ENCODE measurements at places on chromosomes 2 and 18. TPM values are rescaled to one million over a fixed set of nuclear protein-coding genes. Genes with fewer than 3 reads are reported as not detected.
A peak's percentile ranks its signal among the peaks of the same experiment; 100 is the strongest.

The C2orf78 gene
- not detected for total RNA-seq

The ABCG5 gene
- not detected for total RNA-seq

The FBXO36 gene
- 7.7 TPM for total RNA-seq

The RESP18 gene
- not detected for total RNA-seq

The GALNT13 gene
- 0.36 TPM for total RNA-seq

The CNGA3 gene
- 0.29 TPM for total RNA-seq

The BCL2L11 gene
- 8.0 TPM for total RNA-seq

The DNAJC5G gene
- total RNA-seq: not detected

The DES gene
- 1.2 TPM for total RNA-seq

The ABHD1 gene
- total RNA-seq: under 0.01 TPM

The RSAD2 gene
- total RNA-seq: 0.72 TPM

- DNase-seq: no peak
These were observed 43.2 kb upstream of the MRPL33 start for GRCh38 chr2:27728081-27728858.

GRCh38 chr18:7584646-7585275 is 17.6 kb downstream of the PTPRM start:
- no peak for DNase-seq

- no peak for DNase-seq
These were observed 4.6 kb upstream of the ST8SIA3 start for GRCh38 chr18:57347784-57348183.

DNA sequence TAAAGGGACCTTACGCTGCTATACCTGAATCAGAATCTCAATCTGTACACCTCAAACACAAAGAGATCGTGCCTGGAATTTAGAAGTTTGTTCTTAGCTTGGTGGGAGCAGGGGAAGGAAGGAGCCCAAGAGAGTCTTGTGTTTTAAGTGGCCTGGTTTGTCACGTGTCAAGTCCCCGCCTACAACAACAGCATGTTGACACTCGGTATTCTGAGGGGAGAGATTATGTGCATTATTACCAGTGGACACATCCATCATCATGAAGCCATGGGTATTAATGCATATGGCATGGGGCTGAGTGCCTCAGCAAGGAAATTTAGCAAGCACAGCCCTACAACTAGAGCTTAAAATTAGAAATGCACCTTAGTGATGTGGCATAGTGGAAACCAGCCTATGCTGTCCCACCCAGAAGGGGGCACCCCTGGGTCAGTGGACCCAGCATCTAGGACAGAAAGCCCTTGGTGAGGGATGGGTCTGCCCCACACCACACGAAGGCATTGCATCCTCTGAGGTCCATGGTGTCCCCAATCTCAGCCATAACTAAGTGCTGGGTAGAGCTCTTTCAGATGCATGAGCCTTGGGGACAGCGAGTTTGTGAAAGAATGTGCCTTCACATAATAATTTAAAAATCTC is 138.7 kb downstream of the MGAT5 start:
- DNase-seq: no peak

DNA sequence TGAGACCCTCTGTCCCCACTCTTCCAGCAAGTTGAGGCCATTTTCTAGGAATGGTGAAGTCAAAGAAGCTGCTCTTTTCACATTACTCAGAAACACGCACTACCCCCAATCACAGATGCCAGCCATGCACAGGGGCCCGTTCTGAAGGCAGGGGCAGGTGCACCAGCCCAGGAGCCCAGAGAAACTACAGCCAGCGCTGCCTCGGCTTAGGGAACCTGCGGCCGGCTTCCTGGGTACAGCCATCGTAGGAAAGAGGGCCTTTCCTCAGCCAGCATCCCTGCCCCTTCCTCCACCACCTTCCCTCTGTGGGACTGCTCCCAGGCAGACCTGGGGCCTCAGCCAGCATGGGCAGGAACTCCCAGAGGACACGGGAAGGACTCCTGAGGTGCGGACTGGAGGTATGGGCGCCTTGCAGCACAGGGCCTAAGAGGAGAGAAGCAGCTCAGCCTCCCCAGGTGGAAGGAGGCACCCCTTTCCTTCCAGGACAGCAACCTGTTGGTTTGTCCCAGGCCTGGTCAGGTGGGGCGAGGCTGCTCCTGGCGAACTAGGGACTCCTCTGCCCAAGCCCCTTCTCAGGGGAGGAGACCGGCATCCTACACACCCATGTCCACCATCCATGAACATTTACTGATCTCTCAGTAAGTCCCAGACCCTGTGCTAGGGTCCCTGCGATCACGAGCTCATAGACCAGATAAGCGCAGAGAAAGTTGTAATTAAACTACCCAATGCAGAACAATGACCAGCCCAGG is 99.0 kb upstream of the ID2 start:
- peak; percentile 85 for DNase-seq

DNA sequence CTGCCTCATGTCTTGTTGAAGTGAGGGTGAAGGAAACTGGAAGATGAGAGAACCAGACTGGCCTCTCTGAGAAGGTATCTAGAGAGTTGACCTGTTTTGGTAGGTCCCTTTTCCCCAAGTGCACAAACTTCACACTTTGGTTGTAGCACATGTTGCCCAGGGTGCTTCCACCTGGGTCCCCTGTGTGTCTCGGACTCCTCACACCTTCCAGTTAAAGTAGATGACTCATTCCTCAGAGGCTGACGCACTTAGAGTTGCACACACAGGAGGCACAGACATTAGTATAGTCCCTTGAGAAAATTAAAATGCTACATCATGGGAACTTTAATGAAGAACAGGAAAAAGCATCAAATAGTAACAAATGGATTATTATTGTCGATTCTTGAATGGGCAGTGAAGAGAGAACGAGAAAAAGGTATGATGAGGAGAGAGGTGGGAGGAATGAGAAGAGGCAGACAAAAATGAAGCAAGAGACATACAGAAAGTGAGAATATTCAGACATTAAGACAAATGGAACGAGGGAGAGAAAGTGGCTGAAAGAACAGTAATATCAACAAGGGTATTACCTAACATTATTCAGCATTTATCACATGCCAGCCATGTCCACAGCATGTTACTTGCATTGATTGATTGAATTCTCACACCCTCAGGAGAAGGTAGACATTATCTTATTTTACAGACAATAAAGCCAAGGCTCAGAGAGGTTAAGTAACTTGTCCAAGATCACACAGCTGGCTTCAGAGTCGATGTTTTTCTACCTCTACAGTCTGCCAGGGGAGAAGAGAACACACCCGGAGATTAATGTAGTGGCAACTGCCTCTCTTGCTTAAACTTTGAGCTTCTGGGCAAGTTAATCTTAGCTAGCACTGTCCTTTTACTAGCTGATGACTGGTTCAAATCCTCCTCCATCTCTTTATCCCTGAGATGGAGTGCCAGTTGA is 68.6 kb downstream of the FHOD3 start:
- DNase-seq: no peak

- no peak for DNase-seq
These were observed 11.9 kb downstream of the CRIM1 start for GRCh38 chr2:36367486-36367885.

GRCh38 chr18:77969972-77970371 is 720.3 kb downstream of the GALR1 start:
- no peak for DNase-seq

DNA sequence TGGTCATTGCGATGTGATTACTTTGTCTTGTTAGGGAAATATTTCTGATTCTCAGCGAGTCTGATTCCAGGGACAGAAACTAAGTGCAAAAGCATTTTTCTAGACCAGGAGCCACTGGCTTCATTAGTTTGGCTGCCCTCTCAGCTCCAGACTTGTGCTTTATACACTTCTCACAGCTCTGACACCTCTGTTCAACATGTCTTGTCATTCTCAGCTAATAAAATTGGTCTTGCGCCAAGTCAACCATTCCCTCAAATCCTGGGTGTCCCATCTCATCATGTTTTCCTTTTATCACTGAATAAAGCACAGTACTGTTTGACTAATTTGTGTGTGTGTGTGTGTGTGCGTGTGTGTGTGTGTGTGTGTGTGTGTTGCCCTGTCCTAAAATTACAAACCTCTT is 215.5 kb upstream of the EPHA4 start:
- no peak for DNase-seq

DNA sequence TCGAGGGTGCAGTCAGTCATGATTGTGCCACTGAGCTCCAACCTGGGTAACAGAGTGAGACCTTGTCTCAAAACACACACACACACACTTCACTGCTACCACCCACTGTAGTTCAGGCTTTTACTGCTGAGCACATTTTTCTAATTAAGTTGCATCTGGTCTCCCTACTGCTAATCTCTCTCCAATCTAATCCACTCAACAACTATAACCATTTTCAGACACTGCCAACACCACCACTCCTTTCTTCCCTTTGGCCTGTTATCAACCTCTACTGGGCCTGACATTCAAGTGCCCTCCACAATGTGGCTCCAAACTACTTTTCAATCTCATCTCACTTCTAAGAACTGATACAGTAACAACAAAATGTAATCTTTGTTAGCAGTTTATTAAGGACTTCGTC is 44.8 kb downstream of the RMP24 start:
- peak; percentile 19 for DNase-seq

DNA sequence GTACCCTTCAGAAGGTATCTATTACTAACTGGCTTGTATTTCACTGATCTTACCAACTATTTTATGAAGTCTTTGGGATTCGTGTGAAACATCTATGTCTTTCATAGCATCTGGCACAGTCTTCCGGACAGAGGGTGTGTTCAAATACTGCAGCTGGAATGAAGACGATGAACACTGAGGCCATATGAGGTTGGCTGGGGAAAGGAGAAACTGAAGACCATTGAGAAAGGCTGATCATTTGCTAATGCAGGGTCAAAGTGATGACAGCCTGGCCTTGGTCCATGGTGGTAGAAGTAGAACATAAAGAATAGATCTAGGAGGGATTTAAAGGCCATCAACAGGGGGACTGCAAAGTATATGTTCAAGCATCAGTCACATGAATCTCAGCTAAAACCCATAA is 132.7 kb downstream of the CCBE1 start:
- DNase-seq: no peak

GRCh38 chr2:96150007-96150640 is 4.9 kb upstream of the DUSP2 start:
- peak; percentile 68 for DNase-seq

- DNase-seq: no peak
These were observed 65.6 kb downstream of the ODC1 start for GRCh38 chr2:10382354-10383061.

- no peak for DNase-seq
These were observed 119.2 kb downstream of the ANTXR1 start for GRCh38 chr2:69131983-69132675.

GRCh38 chr18:13377496-13377895 is 158.9 kb downstream of the LDLRAD4 start:
- no peak for DNase-seq

GRCh38 chr2:187552828-187553681 is 1.2 kb downstream of the TFPI start:
- DNase-seq: no peak

GRCh38 chr2:33085646-33086045 is 138.9 kb downstream of the LTBP1 start:
- DNase-seq: no peak

DNA sequence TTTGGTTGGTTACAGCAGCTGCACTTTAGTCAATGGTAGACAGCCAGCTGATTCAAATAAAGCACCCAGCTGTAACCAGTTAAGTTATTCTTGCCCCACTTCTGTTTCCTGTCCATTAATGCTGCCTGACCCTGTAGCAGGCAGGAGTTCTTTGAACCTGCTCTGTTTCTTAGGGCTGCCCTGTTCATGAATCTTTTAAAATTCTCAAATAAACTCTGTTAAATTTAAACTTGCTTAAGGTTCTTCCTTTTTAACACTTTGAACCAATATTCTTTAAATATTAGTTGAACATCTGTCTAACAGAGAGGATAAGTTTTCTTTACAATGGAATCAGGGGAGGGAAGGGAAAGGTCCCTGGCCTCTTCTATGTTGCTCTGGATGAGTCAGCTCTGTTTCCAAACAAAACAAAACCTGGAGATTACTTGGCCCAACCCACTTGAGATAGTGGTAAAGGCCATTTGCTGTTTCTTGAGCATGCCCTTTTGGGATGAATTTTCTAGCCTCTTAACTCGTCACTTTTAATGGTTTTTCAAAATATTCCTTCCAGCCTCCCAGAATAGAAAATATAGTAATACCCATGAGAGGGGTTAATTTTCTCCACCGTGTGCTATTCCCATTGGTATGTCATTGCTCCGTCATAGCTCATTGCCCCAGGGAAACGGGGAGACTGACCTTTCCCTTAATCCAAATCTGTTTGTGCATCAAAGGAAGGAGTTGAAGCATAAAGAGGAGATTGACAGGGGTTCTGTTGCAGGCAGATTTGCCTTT is 112.1 kb upstream of the FHL2 start:
- DNase-seq: peak; percentile 62

DNA sequence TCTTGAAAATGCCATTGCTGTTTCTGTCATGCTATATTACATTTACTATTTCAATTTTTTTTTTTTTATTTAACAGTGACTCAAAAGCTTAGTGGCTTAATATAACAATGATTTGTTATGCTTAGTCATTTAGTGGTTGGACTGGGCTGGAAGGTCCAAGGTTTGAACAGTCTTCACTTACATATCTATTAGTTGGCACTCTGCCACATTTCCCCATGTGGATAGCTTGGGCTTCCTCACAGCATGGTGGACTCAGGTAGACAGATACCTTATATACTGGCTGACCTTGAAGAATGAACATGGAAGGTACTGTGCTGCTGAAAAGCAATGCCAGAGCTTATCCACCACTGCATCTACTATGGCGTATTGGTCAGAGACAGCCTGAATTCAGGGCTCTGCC is 909.5 kb upstream of the SOX11 start:
- no peak for DNase-seq

GRCh38 chr2:36355890-36356297 is 316 bp downstream of the CRIM1 start:
- no peak for DNase-seq

DNA sequence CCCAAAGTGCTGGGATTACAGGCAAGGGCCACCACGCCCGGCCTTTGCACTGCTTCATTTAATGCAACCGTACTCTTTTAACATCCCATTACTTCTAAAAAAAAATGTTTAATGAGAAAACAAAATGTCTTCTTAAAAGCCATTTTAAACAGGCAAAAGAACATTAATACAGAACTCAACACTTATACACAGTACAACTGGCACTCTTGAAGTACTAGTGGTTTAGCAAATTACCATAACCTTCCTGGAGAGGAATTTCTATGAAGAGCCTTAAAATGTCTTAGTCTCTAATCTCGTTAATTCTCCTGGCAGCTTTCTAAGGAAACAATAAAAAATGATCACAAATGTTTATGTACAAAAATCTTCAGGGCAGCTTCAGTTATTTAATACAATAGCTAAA is 5.9 kb downstream of the IWS1 start:
- no peak for DNase-seq
